Karpas-422 (cell line): ENCODE measurements at places on chromosomes 11 and 22. TPM values are rescaled to one million over a fixed set of nuclear protein-coding genes. Genes with fewer than 3 reads are reported as not detected.

DNA sequence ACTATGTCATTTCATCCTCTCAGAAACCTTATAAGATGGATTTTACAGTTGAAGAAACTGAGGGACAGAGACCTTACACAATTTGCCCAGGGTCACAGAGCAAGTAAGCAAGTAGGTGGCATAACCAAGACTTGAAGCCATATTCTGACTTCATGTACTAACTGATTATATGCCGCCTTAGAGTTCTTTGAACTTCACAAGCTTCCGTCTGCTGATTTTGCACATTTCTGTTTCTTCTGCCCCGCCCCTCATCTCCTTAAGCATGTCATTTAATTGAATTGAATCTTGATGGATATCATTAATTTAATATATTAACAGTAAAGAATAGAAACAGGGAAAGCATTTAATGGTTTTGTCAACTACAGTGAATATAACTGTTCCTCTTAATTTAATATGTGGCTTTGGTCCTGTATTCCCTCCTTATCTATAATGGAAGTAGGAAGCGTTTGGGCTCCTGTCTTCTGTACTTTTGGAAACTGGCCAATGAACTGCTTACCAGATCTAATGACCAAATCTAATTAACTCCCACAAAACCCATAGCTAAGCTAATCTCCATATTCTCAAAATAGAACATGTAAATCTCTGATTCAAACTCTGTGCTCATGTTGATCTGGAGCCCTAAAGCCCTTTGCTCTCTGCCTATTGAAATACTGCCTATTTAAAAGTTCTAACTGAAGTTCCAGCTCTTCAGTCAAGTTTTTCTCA is 30.4 kb downstream of the SIK2 start:
- peaks cover 33% of the 10 kb centered on the region for H3K36me3 ChIP-seq
- no peaks in the 10 kb centered on the region for H3K27me3 ChIP-seq
- DNase-seq, result peak; percentile 93
- H3K4me3 ChIP-seq, result peak overlapping the region; percentile 1; the same call in 1 of the 2 replicates
- H3K27ac ChIP-seq, result peak overlapping the region; percentile 33

DNA sequence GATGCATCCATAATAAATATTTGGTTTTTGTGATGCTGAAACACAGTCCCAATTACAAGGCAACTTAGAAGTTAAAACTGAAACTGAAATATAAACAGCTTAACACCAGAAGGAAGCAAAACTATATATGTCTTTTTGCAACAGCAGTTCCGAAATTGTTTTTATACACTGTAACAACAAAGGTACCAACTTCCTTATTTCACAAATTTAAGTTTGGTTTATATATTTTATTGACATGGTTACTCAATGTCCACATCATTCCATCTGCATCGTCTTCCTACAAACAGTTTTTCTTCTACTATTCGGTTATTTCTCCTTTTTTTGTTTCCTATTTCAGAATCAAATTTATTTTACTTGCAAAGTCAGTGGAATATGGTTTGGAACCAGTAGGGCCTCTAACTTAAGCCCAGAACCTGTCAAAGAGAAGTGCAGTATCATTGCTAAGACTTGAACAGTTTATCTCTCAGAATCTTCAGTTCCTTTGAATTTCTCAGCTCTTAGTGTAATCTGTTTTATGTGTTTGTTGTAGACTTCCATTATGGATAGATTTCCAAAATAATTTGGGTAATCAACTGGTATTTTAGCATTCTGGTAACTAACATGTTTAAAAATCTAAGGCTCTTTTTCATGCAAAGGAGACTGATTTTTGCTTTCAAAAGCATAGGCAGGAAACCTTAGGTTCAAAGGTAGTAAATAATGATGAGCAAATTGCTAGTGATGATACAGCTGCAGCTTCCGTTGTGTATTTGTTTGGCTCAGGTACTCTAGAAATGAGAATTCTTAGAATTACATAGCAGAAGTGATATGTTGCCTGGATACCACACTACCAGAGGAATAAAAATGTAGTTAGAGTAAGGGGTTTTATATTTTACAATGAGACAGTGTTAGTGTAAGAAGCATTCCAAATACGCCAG is 8.2 kb upstream of the HSPA8 start:
- H3K4me1 ChIP-seq, result peaks cover 33% of the 10 kb centered on the region
- peak overlapping the region; percentile 30; the same call in 1 of the 2 replicates for H3K4me3 ChIP-seq
- no peaks in the 10 kb centered on the region for H3K27me3 ChIP-seq

DNA sequence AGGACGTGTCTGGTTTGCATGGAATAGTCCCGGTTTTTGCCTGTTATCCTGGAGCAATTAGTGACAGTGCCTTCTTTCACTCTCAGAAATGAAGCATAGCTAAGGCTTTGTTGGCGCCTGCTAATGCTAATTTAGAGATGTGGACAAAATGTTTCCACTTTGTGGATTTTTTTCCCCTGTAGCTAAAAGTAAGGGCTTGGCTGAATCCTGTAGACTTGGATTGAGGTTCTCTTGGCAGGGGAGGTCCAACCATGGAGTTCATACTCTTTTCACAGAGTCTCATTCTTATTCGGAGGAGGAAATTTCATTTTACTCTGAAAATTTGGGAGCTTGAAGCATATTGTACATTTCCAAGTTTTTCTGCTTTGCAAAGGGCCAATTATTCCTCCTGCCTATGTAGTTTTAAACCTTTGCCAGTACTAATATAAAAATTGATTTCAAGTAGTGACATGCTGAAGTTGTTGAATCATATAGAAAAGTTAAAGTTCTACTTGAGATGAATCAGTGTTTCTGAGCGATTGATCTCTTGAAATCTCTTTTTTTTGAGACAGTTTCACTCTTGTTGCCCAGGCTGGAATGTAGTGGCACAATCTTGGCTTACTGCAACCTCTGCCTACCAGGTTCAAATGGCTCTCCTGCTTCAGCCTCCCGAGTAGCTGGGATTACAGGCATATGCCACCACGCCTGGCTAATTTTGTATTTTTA is 20.0 kb downstream of the PPFIA1 start:
- H3K4me3 ChIP-seq, result no peak overlapping the region
- H3K27me3 ChIP-seq, result no peaks in the 10 kb centered on the region
- DNase-seq, result no peak
- peaks cover 28% of the 10 kb centered on the region for H3K36me3 ChIP-seq

Gene TOMT
- total RNA-seq, result 0.26 TPM in 1 of 2 replicates, not detected in the other

- no peaks in the 10 kb centered on the region for H3K36me3 ChIP-seq
- no peaks in the 10 kb centered on the region for H3K4me1 ChIP-seq
- DNase-seq, result no peak
- no peak overlapping the region for H3K27ac ChIP-seq
- no peaks in the 10 kb centered on the region for H3K27me3 ChIP-seq
- no peak overlapping the region for H3K4me3 ChIP-seq
Measured at GRCh38 chr22:27557286-27558008, 244.1 kb downstream of the MN1 start.

DNA sequence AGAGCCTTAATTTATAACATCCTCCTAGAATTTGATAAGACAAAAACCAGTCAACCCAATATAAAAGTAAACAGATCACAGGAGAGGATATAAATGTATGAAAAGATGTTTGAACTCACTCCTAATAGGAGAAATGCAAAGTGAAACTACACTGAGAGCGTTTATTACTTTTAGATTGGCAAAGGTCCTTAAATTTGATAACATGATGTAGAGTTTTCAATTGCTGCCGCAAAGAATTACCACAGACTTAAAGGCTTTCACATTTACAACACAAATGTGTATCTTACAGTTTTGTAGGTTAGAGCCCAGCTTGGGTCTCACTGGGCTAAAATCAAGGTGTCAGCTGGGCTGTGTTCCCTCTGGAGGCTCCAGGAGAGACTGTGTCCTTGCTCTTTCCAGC is 9.1 kb upstream of the POU2AF2 start:
- H3K27me3 ChIP-seq, result peaks cover 9% of the 10 kb centered on the region
- no peak for DNase-seq
- H3K4me3 ChIP-seq, result no peak overlapping the region
- no peak overlapping the region for H3K27ac ChIP-seq
- no peaks in the 10 kb centered on the region for H3K36me3 ChIP-seq
- peaks cover 3% of the 10 kb centered on the region; the same call in 1 of the 2 replicates for H3K4me1 ChIP-seq

- H3K4me3 ChIP-seq, result no peak overlapping the region
- no peaks in the 10 kb centered on the region for H3K36me3 ChIP-seq
- no peaks in the 10 kb centered on the region for H3K27me3 ChIP-seq
- no peaks in the 10 kb centered on the region for H3K4me1 ChIP-seq
- DNase-seq, result no peak
Measured at GRCh38 chr11:35404388-35404775, 15.0 kb downstream of the SLC1A2 start.

- peaks cover 32% of the 10 kb centered on the region for H3K4me1 ChIP-seq
- peaks cover 6% of the 10 kb centered on the region; the same call in 1 of the 2 replicates for H3K36me3 ChIP-seq
- no peak overlapping the region for H3K27ac ChIP-seq
Measured at GRCh38 chr22:29684244-29684643, 35.6 kb upstream of the CABP7 start.

DNA sequence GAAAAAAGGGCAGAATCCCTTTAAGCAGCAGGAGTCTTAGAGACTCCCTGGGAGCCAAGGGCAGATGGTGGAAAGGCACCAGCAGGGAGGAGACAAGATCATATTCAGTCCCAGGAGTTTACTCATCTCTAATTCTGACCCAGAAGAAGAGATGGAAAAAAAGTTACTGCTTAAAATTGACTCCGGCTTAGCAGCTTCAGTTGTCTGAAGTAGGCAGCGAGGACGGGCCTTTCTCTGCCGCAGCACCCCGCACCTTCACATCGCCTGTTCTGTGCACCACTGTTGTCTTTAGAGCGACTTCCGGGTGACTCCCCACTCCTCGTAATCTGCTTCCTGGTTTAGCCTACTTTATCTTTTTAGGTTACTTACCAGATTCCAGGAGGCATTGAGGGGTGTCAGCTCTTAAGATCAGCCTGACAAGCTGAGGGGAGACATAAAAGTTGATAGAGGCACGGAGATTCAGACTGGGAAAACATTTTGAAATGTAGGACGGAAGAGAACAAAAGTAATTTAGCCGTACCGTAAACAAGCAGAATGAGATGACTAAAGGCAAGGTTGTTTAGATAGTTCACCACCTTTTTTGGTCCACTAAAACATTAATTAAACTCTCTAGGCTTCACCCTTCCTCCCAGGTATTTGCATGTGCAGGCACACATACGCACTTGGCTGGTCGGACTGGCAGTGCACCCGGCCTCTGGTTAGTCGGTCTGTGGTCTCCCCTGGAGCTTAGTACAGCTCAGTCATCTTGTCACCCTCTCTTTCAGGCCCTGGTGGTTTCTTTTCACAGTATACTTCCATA is 74.3 kb downstream of the CECR2 start:
- H3K27me3 ChIP-seq, result no peaks in the 10 kb centered on the region
- H3K4me1 ChIP-seq, result peaks cover 9% of the 10 kb centered on the region
- DNase-seq, result no peak
- no peaks in the 10 kb centered on the region for H3K36me3 ChIP-seq
- H3K27ac ChIP-seq, result no peak overlapping the region

DNA sequence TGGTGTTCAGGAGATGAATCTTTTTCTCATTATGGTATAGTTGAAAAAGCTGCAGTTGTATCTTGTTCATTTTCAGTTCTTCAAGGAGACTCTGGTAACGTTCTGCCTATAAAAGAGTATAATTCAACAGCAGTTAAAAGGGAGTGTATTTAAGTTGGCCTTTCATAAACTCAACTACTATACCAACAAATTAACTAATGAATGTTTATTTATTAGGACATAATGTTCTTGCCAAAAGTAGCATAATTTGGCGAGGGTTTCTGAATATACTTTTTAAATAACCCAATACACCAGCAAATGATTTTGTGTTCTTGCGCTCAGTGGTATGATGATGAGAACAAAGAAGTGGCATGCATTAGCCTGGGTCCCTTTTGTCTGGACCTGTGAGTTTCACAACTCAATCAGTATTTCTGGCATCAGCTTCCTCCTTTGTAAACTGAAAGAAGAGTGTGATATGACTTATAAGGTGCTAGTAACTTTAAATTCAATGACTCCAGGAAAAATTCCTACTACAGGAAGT is 10.9 kb downstream of the SMC1B start:
- DNase-seq, result no peak
- no peak overlapping the region for H3K4me3 ChIP-seq
- no peak overlapping the region for H3K27ac ChIP-seq

GRCh38 chr11:34235591-34236071 is 122.2 kb downstream of the ABTB2 start:
- H3K27ac ChIP-seq, result no peak overlapping the region
- no peak for DNase-seq
- H3K4me3 ChIP-seq, result no peak overlapping the region
- H3K4me1 ChIP-seq, result peaks cover 14% of the 10 kb centered on the region

DNA sequence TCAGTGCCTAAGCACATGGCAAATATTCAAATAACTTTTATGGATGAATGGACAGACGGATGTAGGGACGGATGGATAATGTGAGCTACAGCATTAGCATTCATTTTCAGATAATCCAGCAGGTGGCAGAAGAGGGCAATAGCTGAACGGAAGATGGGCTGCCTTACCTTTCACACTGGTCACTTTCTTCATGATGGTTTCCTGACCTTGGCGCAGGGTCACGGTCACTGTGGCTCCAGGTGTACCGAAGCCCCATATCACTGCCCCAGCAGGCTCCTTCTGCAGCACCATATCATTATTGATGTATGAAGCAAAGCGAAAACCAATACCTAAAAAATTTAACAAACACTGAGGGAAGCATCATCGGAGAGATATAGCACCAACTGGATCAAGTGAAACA is 4.3 kb downstream of the SIAE start:
- H3K27me3 ChIP-seq, result no peaks in the 10 kb centered on the region
- H3K4me3 ChIP-seq, result no peak overlapping the region
- H3K36me3 ChIP-seq, result no peaks in the 10 kb centered on the region
- H3K4me1 ChIP-seq, result peaks cover 6% of the 10 kb centered on the region
- no peak overlapping the region for H3K27ac ChIP-seq

- H3K4me3 ChIP-seq, result no peak overlapping the region
- H3K4me1 ChIP-seq, result no peaks in the 10 kb centered on the region
- H3K36me3 ChIP-seq, result no peaks in the 10 kb centered on the region
- no peak for DNase-seq
- H3K27ac ChIP-seq, result no peak overlapping the region
Measured at GRCh38 chr11:28315440-28315839, 207.3 kb downstream of the METTL15 start.

GRCh38 chr22:27991586-27992293 is 72.7 kb upstream of the PITPNB start:
- H3K27me3 ChIP-seq, result no peaks in the 10 kb centered on the region
- DNase-seq, result no peak
- H3K27ac ChIP-seq, result no peak overlapping the region
- no peaks in the 10 kb centered on the region for H3K36me3 ChIP-seq
- H3K4me1 ChIP-seq, result no peaks in the 10 kb centered on the region; the same call in none of the 2 replicates

GRCh38 chr22:23533771-23534191 is 46.3 kb downstream of the IGLL1 start:
- H3K27me3 ChIP-seq, result no peaks in the 10 kb centered on the region
- DNase-seq, result no peak
- no peak overlapping the region for H3K27ac ChIP-seq
- H3K36me3 ChIP-seq, result no peaks in the 10 kb centered on the region
- H3K4me3 ChIP-seq, result no peak overlapping the region

Gene AAMDC
- total RNA-seq, result 2.8 and 6.6 TPM in 2 replicates

GRCh38 chr11:131893103-131893890 is 522.9 kb downstream of the NTM start:
- DNase-seq, result no peak
- H3K27me3 ChIP-seq, result no peaks in the 10 kb centered on the region
